ENCODE measurements at places on chromosomes 5 and 9.

DNA sequence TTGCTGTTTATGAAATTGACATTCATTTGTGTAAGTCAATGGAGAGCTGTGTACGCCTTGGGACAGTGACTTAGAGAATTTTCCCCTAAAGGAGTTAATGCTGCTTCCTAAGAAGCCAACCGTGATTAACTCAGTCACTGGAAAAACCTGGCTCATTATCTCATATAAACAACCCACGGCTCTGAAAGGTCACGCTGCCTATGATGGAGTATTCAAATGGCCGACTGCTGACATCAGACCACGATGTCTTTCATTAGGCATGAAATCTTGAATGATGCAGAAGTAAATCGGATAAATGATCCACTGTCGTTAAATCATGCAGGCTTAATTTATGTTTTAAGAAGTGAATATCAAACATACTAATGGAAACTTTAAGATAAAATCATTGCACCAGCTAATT lies 603.7 kb downstream of the RAB3C start:
- DNase-seq = no peak

DNA sequence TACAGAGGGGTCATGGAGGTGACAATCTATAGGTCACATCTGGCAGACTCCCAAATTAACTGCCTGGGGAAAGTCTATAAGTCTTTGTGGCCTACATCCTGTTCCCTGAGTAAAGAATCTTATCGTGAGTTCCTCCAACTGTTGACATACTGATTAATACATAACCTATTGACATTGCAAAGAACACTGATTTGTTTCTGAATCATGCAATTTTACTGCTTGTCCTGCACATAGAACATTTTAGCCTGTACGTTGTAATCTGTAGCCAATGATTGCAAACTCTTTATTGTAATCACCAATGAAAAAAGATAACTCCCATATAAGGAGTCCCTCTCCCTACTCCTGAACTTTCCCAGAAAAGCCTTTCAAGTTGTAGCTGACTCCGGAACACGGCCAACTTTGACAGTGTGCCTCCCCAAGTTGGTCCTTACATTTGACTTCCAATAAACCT lies 18.8 kb upstream of the OR2K2 start:
- DNase-seq = no peak

GRCh38 chr5:125012727-125013451 lies 266.4 kb upstream of the ZNF608 start:
- no peak for DNase-seq

- no peak for DNase-seq
Observed at GRCh38 chr5:15620501-15620900, 120.5 kb downstream of the FBXL7 start.

- no peak for DNase-seq
Observed at GRCh38 chr5:171137768-171138525, 171.1 kb upstream of the TLX3 start.

GRCh38 chr5:135012951-135013391 lies 21.1 kb downstream of the PITX1 start:
- no peak for DNase-seq

GRCh38 chr5:95007921-95008597 lies 276.8 kb downstream of the MCTP1 start:
- no peak for DNase-seq

DNA sequence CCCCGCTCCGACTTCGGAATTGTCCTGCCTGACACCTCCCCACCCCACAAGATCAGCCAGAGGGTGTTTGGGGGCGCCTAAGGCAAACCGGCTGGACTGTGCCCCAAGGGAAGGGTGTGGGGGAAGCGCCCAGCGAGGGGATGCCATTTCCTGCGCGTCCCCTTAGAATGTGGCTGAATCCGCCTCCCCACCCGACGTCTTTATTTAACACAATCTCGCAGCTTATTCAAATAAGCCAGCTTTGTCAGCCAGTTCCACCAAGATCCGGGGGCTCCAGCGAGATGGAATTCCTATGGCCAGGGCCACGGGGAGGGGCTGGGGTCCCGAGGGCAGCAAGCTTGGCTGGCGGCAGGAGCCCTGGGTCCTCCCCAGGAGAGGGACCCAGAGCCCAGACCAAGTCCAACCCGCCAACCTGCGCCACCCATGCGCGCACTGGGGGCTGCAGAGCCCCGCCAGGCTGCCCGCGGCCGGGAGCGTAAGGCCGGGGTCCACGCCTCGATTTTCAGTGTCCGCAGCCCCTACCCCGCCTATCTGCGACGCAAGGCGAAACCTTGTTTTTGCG lies 7.4 kb downstream of the IRX4 start:
- no peak for DNase-seq

GRCh38 chr5:138975098-138975847 lies 100.1 kb upstream of the LRRTM2 start:
- DNase-seq = no peak

DNA sequence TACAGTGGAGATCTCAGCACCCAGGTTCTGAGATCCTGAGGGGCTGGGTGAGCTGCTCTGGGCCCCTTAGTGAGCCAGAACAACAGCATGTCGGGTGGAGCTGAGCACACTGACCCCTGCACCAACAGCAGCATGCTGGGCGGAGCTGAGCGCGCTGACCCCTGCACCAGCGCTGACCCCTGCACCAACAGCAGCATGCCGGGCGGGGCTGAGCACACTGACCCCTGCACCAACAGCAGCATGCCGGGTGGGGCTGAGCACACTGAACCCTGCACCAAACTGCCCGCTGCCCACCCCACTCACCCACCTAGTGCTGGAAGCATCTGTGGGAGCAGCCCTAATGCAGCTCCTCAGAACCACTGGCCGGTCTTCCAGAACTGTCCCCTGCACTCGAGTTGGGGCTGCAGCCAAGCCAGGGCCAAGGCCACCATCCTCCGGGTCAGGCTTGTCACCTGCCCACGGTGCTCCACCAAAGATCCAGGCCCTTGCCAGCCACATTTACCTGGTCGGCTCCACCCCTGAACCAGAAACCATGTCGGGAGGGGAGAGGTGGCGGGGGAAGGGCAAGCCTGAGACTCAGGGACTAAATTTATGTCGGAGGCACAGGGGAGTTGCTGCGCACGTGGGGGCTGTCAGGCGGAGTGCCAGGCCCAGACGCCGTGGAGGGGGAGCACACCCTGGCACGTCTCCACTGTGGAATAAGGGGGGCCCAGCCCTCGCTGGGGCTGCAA lies 80.3 kb downstream of the ADAMTS2 start:
- no peak for DNase-seq
